ENCODE measurements at places on chromosomes 3 and 15.

- DNase-seq: no peak
These were observed 734 bp downstream of the TBL1XR1 start for GRCh38 chr3:177196456-177197040.

DNA sequence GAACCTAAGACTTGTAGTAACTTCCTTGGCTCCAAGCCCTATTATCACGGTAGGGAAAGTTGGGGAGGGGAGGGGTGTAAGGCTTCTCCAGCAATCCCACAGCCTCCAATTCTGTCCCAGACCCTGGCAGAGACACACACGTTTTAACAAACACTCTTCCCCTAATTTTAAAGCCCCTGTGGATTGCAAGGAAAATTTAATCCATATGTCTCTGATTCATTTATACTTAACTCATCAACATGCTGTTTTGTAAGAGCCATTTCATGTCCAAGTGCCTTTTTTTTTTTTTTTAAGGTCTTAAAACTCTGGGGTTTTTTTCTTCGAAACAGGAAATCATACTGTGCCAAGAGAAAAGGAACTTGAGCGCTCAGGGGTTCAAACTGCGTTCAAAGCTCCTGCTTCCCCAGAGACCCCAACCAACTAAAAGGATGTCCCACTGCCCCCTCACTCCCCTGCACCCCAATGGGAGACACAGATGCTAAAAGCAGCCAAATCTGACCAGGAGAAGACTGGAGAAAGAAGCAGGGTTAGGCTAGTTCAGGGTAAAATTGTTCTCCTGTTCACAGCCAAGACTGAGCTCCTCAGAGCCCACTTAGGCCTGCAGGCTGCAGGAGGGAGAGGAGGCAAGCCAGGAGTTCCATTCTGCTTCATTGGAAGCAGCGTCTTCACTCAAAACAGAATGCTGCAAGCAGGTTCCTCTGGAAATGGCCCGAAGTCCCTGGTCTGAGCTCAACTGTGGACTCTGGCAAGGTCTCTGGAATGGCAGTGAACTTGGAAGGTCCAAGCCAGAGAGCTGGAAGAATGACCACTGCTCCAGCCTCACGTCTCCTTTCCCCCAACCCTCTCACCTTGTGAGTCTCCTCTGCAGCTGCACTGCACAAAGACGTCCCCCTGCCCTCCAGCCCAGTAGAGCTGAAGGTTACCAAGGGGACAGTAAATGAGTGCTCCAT lies 172.5 kb downstream of the NTRK3 start:
- peak; percentile 32 for DNase-seq

DNA sequence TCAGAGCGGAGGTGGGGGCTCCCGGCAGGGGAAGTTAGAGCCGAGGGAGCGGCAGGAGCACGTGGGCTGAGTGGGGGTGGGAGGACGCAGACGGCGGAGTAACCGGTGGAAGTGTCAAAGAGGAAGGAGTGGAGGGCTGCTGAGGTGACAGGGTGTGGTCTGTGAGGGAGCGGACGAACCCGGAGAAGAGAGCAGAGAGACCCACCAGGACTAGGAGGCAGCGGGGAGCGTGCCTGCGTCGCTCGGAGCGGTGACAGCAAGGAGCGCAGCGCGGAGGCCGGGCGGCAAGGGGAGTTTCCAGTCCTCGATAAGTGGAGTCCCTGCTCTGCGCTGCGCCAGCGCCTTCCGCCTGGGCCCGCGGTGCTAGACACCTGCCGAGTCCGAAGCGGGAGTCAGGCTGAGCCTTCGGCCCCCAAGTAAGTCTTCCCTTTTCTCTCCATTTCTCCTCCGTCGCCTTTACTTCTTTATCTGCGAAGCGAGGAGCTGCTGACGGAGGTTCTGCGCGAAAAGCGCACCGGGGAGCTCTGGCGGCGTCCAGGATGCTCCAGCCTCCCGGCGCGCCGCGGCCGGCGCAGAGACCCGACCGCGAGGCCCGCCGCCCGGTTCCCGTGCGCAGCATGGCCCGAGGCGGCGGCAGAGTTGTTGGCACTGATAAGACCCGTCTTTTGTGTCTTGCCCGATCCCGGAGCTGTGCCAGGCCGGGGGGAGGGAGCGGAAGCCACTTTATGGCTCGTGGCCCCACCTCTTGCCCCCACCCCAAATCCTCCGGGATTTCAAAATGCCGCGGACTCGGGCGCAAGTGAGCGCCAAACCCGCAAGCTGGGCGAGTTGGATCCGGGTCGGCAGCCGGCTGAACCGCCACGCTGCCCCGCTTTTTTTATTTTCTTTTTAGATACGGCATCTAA lies 533.0 kb upstream of the SEMA6D start:
- no peak for DNase-seq

DNA sequence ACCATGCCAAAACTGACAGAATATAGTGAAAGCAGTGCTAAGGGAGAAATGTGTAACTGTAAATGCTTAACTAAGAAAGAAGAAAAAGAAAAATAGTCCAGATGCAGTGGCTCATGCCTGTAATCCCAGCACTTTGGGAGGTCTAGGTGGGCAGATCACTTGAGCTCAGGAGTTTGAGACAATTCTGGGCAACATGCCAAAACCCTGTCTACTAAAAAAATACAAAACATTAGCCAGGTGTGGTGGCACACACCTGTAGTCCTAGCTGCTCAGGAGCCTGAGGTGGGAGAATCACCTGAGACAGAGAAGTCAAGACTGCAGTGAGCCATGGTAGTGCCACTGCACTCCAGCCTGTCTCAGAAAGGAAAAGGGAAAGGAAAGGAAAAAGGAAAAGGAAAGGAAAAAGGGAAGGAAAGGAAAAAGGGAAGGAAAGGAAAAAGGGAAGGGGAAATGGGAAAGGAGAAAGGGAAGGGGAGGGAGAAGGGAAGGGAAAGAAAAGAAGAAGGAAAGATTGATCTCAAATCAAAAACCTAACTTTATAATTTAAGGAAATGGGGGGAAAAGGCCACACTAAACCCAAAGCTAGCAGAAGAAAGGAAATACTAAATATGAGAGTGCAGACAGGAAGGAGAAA lies 20.3 kb downstream of the C3orf33 start:
- DNase-seq: no peak

- peak; percentile 8 for DNase-seq
These were observed 759.2 kb upstream of the CFAP20DC start for GRCh38 chr3:59809016-59809415.

DNA sequence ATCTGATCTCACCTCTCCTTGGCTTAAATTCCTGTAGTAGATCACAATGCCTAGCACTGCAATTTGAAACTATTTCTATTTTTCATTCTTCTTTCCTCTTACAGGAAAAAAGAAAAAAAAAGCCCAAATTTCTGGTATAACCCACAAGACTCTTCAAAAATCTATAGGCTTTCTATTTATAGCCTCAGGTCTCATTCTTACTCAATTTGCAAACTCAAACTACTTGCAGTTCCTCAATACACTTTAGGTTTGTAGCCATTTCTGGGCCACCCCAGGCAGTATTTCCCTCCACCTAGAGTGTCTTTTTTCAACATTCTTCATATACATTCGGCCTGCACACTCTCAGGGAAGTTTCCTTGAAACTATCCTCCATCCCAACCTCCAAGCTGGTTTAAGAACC lies 169.0 kb downstream of the TBC1D5 start:
- no peak for DNase-seq

DNA sequence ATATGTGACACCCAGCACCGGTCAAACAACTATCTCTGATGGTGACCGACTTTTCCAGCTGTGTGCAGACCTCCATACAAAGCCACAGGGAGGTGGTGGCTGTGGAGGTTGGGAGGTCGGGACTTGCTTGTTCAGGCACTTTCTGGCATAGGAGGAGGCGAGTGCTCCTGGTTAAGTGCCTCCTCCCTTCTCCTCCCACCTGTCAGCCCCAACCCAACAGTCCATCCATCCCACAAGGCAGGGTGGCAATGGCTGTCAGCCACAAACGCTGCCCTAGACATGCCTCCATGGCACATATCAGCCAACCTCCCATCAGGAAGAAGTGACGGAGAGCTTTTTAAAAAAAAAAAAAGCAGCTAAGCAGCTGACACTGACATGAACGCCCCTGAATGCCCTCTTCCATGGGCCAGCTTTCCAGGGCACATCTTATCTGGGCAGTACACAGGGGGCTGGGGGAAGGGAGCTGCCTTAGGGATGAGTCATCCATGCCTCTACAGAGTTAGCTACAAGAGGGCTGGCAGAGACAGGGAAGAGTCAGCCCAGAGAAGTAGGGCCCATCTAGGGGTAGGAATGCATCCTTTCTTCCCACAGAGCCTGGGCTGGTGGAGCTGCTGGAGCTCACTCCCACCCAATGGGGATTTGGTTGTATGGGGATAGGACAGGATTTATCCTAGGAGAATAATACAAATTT lies 41.2 kb downstream of the CCDC12 start:
- peak; percentile 87 for DNase-seq

GRCh38 chr15:78061963-78062427 lies 15.5 kb downstream of the TBC1D2B start:
- no peak for DNase-seq

DNA sequence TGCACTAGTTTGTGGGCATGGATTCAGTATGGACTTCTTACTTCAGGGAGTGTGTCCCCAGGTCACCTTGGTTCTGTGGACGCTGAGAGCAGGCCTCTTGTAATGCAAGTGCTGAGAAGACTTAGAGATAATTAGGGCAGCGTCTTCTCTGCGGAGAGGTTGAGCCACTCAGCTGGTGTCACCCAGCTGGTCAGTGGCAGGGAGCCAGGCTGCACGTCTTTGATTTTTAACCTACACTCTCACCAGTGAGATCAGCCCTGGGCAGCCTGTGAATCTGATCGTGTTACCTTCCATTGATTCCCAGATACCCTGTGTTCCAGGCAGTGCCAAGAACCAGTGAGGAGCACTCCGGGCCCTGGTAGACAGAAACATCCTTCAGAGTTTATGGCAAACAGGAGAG lies 92.6 kb downstream of the SLCO3A1 start:
- no peak for DNase-seq

DNA sequence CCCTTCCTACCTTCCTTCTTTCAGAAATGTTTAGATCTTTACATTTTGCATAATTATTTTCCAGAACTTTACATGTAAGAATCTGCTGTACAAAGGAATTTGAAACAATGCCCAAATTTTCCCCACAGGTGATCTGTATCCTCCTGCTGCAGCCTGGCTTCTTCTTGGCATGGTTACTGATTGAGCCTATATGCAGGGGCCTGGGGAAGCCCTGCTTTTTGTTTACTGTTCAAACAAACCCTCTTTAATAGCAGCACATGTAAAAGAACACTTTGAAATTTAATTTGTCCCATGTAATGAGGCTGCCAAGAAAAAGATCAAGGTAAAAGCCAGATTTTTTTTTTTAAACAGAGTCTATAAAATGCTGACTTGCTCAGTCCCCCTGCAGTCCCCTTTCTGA lies 432.2 kb downstream of the TUSC7 start:
- no peak for DNase-seq

- no peak for DNase-seq
These were observed 95.8 kb upstream of the ABHD17C start for GRCh38 chr15:80599359-80599758.

GRCh38 chr3:193780810-193781478 lies 187.9 kb downstream of the OPA1 start:
- DNase-seq: peak; percentile 51

DNA sequence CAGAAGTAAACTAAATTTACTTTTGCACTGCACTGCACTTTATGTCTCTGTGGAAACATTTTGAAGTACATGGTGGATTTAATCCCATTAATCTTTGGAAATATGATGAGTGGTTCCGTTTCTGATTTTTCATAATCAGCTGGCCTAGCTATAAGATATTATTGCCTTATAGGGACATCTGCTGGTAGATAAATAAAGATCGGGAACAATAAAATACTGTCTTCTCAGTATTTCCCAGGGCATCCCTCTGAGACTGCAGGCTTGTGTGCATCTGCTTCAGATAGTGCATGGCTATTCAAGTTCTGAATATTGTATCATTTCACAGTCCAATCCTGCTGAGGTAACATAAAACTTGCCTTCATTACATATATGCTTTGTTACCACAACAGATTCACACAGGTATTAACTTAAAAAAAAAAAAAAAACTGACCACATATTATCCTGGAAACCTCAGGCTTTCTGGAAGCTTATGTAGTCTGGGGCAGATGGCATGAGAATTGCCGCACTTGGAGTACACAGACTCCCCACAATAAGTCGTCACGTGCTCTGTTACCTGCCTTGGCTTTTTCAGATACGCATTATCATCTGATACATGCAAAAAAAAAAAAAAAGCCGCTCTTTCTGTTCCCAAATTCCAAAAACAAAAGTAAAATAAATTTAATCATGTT lies 330.8 kb upstream of the AGTR1 start:
- no peak for DNase-seq

All from GM04504 (cell line).